ENCODE measurements at places on chromosomes 6 and 20.

DNA sequence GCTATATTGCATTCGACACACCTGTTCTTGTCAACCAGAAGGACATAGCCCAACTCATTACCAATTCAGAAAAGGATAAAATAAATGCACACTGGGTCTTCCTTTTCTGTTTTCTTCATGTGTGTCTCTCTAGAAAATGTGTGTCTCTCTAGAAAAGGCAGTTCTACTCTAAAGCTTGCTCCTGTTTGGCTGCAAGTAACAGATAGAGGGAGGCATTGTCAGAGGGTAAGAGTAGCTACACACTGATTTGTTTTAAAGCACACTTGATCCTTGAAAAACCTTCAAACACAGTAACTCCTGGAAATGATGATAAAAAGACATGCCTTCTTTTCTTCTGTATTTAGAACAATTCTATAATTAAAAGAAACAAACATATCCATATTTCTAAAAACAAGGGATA lies 21.3 kb downstream of the GRM1 start:
- DNase-seq, result no peak

DNA sequence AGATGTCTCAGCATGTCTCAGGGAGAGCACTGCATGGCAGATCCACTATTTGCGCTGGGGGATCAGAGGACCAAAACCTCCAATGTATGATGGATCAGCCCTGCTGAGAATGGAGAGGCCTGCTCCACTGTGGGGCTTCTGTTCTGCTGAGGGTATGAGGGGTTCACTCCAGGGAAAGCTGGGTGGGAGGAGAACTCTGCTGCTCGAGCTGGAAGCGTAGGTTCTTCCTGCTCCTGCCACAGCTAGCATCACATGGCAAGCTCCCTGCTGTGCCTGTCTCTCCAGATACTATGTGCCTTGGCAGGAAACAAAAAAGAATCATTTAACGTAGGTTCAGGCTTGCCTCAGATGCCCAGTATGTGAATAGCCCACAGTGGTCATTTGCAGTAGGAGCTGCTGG lies 105.8 kb downstream of the EPM2A start:
- DNase-seq, result no peak

DNA sequence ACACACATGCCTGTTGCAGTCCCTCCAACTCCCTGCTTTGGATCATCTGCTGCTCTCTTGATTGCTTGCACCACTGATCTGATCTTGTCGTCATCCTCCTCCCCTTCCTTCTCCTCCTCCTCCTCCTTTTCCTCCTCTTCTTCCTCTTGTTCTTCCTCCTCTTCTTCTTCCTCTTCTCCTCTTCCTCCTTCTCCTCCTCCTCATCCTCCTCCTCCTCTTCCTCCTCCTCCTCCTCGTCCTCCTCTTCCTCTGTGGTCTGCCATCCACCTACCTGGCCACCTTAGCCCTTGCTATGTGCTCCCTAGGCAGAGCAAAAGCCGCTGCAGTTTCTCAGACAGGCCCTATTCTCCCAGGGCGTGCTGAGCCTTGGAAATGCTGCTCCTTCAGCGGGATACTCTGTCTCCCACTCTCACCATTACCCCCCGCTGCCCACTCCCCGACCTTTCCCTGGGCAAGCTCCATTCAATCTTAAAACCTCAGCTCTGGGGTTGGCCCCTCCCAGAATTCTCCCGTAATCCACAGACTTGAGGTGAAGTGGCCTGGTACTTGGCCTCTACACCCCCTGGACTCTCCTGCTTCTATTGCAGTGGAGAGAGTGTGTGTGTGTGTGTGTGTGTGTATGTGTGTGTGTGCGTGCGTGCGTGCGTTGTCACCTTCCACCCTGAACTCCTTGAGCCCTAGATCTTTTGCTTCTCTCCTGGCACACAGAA lies 105.0 kb downstream of the SASH1 start:
- no peak for DNase-seq

- no peak for DNase-seq
Observed at GRCh38 chr6:31972709-31973350, 892 bp upstream of the DXO start.

DNA sequence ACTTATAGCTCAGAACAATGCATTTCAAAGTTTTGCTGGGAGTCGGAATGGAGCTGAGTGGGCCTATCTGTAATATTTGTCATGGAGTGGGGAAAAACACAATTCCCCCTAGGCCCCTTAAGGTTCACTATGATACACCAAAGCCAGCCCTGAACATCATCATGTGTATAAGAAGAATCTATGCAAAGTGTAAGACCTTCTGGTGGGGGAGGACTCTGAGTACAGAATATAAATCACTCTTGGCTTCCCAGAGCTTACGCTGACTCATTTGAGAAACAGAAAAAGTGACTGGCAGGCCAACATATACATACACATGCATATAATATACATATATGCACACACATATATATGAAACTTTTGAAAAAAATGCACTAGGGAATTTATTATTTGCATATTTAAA lies 54.1 kb upstream of the UBR2 start:
- no peak for DNase-seq

DNA sequence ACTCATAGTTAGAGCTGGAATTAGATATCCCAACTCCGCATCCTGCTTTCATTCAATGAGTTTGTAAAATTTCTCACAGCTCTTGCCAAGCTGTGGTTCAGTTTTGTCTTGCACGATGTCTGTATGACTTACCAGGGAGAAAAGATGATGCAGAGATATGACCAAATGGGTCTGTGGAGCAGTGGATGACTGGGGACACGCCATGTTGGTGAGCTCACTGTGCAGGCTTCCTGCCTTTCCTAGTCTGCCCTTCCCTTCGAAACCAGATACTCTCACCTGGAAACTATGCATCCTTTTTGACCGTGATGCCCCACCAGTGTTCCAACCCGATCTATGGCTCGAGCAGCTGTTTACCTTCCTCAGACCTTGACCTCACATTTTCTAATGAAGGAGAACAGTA lies 262.7 kb upstream of the BMP2 start:
- no peak for DNase-seq

- no peak for DNase-seq
Observed at GRCh38 chr6:119285908-119286625, 63.5 kb downstream of the MAN1A1 start.

GRCh38 chr6:122063076-122063475 lies 336.4 kb upstream of the HSF2 start:
- DNase-seq, result no peak

DNA sequence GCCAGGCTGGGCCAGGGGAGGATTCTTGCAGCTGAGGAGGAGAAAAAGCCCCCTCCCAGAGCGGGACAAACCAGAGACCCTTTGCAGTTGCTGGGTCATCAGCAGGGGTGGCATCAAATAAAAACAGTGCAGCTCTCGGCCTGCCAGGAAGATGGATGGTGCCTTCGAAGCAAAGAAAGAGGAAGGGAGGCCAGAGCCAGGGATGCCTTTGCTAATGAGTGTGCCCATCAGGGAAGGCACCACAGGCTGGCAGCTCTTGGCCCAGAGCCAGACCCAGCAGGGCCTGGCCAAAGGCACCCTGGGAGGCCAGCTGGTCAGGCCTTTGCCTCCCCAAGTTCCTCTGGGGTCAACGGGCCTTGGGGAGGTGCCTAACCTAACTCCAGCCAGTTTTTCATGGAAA lies 26.3 kb upstream of the ZNF318 start:
- DNase-seq, result no peak

DNA sequence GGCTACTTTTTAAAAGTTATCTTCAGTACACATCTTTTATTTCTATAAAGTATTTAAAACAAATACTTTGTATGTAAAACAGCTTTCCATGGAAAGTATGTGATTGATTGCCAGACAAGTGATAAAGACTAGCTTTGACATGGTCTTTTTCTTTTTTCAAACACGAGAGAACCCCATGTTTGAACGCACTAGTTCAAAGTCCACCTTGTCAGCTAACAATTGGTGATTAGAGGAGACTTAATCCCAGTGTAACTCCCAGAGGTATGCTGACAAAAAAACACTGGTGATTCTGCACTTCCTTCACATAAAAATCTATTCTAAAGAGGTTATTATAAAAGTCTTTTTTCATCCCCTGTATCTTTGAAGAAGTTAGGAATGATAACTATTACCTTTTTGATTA lies 438.1 kb downstream of the GJA1 start:
- no peak for DNase-seq

GRCh38 chr20:474581-474980 lies 12.2 kb upstream of the TBC1D20 start:
- DNase-seq, result no peak

DNA sequence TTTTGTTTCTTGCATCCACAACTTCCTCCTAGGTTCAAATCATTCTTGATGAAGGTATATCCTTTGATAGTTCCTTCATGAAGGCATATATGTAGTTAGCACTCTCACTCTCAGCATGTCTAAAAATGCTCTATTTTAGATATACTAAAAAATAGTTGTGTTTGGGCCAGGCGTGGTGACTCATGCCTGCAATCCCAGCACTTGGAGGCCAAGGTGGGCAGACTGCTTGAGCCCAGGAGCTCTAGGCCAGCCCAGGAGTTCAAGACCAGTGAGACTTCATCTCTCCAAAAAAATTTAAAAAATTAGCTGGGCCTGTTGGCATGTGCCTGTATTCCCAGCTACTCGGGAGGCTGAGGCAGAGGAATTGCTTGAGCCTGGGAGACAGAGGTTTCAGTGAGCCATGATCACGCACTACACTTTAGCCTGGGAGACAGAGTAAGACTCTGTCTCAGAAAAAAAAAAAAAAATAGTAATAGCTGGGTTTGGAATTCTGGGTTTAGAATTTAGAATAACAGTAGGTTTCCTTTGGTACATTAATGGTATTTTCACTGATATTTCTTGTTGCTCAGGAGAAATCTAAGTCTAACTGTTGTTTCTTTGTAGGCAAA lies 7.0 kb downstream of the SERAC1 start:
- DNase-seq, result no peak

GRCh38 chr20:59044796-59045195 lies 2.2 kb upstream of the PRELID3B start:
- DNase-seq, result no peak

GRCh38 chr20:37687478-37687805 lies 6.4 kb upstream of the CTNNBL1 start:
- DNase-seq, result no peak

- no peak for DNase-seq
Observed at GRCh38 chr6:149529650-149530049, 16.2 kb downstream of the PPIL4 start.

DNA sequence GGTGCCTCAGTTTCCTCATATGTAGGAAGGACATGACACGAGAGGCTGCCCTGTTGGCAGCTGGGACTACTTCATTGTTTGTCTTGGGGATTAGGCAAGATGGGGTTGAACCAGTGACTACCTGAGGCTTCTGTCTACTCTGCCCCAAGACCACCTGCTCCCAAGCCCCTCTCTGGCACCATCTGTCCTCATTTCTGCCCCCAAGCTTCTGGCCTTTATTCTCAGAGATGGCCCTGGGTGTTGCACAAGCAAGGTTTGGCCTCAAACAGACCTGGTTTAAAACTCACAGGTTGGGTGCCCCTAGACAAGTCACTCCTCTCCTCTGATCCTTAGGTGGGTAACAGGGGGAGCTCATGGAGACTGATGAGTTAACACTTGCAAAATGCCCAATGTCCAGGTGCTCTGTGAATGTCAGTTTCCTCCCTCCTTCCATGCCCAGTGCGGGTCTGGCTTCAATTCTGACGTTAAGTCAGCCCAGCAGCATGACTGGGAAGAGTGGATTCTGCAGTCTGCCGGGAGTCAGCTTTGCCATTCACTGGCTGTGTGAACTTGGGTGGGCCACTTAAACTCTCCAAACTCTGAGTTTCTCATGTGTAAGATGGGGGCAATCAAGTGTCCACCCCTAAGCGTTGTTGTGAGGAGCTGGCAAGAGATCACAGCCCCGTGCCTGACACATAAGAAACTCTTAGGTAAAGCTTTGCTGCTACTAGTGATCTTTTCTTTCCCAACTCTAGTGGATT lies 84.5 kb upstream of the TOX2 start:
- DNase-seq, result no peak

GRCh38 chr6:74645108-74645849 lies 560.6 kb downstream of the COL12A1 start:
- no peak for DNase-seq

DNA sequence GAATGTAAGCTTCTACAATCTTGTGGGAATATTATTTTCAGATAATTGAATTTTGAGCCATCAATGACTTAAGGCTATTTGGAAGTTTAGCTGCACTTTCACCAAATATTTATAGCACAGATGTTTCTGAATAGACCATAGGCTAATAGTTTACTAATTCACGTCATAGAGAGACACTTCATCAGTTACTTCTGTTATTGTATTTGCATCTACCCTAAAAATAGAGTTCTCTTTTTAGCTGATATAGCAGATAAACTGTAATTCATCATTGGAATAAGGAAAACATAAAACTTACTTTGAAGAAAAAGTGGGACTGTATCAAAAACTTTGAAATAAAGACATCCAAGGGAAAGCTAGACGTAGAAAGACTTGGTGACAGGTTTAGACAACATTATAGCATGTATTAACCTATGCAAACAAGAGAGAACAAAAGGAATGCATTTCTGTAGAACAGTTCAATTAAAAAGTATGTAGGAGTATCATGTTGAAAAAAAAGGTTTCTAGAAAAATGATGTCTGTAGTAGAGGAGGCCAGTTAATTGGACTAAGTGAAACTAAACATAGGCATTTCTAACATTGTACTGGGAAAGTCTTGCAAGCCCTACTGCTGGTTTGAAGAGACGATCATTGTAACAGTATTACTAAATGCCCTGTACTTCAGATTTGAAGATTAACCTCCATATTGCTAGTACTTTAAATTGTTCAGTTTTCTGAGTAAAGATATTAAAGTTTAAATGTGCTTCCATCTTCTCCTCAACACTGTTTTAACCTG lies 123.3 kb downstream of the ZFAND3 start:
- no peak for DNase-seq

- DNase-seq, result no peak
Observed at GRCh38 chr6:143087856-143088255, 27.2 kb downstream of the AIG1 start.

DNA sequence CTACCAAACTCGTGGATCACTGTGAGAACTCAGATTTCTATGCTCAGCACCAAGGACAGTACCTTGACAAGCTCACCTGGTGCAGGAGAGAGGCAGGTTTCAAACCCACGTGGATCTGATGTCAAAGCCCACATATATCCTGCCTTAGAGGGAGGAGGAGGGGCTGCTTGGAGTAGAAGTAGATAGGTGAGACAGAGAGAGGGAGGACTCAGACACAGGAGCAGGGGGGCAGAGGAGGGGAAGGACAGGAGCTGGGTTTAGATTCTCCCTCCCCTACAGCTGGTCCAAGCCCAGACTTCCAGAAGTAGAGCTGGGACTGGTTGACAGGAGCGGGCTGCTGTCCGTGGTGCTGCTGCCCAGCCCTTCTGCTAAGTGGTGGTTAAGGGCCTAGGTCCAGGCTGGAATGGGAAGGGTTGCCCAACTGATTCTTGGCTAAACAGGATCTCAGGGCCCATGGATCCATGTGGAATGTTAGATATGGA lies 77.5 kb downstream of the CDH22 start:
- no peak for DNase-seq

Measured in activated T-cell treated with anti-CD3 and anti-CD28 coated beads, Interleukin-2, amount 50 U/mL, for 4 hours (primary cell).